ENCODE measurements at places on chromosomes 1 and 21.

- no peak for DNase-seq
Measured at GRCh38 chr1:201072149-201072548, 40.1 kb downstream of the CACNA1S start.

DNA sequence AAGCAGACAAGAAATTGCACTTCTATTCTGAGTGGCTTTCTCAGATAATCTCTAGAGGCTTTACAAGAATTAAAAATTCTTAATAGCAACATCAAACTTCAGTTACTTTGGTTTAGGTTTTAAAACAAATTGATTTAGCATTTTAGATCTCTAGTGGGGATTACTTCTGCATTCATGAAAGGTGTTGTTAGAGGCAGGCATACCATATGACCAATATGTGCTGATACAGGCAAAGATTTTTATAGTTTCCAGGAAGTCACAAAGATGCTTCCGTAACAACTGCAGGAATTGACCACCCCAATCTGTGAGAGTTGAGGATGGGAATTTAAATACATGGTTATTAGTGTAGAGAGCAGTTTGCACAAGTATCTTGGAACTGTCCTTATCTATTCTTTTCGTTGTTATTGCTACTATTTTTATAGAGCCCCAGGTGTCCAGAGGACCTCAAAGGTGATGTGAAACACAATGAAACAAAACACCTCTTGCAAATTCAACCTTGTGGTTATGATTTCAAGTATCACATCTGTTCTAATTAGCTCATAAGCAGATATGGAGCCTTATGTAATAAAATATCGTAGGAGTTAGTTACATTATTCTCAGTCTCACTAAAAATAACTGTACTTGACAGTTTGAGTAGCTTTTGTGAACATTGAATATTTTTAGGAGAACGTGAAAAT, 512.7 kb upstream of the ADGRL4 start:
- DNase-seq = no peak

- no peak for DNase-seq
Measured at GRCh38 chr1:230379928-230380327, 46.2 kb downstream of the PGBD5 start.

DNA sequence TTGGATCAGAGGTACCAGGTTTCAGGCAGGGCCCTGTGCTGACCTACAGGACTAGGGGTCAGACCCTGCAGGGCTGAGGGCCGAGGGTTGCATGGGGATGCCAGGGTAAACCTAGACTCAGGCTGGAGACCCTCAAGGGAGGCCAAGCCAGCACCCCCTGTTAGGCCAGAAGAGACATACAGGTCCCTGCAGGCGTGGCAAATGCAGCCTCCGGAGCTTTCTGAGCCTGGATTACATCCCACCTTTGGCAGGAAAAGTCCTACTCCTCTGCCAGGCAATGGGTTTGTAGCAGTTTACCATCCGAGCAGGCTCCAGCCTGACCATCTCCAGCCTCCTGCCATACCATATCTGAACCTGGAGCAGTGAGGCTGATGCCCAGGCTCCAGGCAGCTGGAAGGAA, 425.3 kb downstream of the NPHP4 start:
- DNase-seq = no peak

GRCh38 chr1:154346276-154346917, 21.1 kb downstream of the ATP8B2 start:
- DNase-seq = no peak

DNA sequence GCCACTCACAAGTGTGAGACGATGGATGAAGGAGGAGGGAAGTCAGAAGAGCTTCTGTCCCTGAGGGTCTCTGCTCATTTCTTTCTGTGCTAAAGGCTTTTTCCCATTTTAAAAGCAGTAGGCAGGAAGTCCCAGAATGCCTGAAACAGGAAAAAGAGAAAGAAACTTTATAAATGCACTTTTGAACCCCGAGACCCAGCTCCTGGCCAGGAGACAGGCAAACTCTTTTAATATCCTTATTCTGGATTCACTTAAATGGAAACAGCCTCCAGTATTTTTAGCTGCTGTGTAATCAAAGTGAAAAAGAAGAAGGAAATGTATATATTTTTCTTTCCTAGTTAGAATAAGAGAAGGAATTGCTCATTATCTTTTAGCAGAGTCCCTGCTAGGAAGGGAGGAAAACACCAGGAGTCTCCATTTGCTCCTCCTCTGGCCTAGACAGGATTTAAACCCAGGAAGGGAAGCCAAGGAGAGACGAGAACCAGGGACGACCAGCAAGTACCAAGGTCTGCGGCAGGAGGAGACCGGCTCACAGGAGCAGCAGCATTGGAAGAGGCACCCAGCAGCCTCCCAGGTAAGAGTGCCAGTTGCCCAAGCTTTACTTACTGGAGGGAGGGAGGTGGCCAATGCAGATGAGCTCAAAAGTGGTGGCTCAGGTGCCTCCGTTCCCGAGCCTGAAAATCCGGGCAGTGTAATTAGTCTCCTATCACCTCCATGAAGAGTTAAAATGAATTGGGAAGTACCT, at the start of gene TNN:
TSS of gene TNN (plus strand) at position 472 of the 745 bp plus-strand sequence. CDS start 9,586 bp downstream, outside the sequence.
- no peak for DNase-seq

DNA sequence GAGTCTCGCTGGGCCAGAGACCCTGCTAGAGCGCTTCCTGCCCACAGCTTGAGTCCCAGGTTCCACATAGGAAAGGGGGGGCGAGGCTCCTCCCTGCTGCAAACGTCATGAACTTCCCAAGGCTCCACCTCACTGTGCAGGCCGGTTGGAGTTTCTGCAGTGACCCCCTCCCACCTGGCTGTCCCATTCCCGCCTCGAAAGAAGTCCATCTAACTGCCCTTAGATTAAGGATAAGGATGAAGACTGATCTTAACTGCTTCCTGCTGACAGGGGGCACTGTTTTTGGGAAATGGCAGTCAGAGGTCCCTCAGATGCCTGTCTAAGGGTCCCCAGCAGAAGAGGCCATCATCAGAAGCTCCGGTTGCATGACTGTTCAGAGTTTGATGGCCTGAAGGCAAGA, 62.7 kb downstream of the STUM start:
- DNase-seq = no peak

DNA sequence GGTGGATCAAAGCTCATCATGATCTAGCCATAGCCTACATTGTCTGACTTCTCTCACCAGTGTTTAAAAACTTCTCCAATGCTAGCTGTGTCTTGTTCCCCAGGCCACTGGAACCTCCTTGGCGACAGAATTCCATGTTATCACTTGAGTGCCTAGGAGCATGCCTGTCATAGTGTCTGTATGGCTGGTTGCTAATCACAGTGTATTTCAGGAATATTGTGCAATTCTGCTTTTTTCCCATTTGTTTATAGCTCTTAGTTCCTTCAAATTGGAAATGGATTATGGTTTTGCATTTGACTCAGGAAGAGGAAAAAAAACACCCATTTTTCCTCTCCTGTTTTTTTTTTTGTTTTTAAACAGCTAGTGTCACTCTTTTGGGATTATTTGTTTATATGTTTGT, 25.5 kb downstream of the ROR1 start:
- DNase-seq = no peak

Measured in nucleus accumbens (tissue), 56 donors.